ENCODE measurements at places on chromosomes 12 and 14.
A peak's percentile ranks its signal among the peaks of the same experiment; 100 is the strongest.

GRCh38 chr12:111439657-111440151, 34.0 kb downstream of the SH2B3 start:
- no peak for DNase-seq

DNA sequence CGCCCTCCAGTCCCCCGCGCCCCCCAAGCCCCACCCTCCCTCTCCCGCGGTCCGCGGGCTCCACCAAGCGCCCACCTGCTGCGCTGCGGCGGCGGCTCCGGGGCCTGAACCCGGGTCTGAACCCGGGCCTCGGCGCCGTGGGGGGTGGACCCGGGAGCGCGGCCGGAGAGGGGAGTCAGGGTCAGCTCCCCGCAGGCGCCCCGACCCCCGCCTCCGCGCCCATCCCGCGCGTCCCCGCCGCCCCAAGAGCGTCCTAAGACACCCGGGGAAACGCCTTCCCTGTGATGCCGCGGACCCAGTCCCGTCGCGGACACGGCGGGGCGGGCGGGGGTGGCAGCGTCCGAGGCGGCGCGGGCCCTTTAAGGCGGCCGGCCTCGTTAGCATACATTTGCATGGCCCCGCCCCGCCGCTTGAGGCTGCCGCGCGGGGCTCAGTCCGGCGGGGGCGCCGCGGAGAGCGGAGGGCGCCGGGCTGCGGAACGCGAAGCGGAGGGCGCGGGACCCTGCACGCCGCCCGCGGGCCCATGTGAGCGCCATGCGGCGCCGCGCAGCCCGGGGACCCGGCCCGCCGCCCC, at the start of gene MMP17:
MMP17 (plus strand) TSS at position 433 of the 574 bp plus-strand sequence; CDS start at position 535, 102 bp downstream.
- peak; percentile 21 for DNase-seq

- DNase-seq = no peak
Observed at GRCh38 chr12:132190012-132190755, 45.9 kb downstream of the NOC4L start.

- DNase-seq = no peak
Observed at GRCh38 chr14:62491146-62491545, 554.1 kb downstream of the KCNH5 start.

- peak; percentile 36 for DNase-seq
Observed at GRCh38 chr12:80936642-80937390, 918 bp downstream of the LIN7A start.

- no peak for DNase-seq
Observed at GRCh38 chr12:124495194-124495983, 72.0 kb downstream of the NCOR2 start.

- DNase-seq = no peak
Observed at GRCh38 chr12:50745861-50746260, 18.0 kb upstream of the ATF1 start.

- DNase-seq = peak; percentile 72
Observed at GRCh38 chr14:72822946-72823611, 70.8 kb downstream of the DPF3 start.

GRCh38 chr12:92471551-92471950, 231.2 kb upstream of the PLEKHG7 start:
- no peak for DNase-seq

DNA sequence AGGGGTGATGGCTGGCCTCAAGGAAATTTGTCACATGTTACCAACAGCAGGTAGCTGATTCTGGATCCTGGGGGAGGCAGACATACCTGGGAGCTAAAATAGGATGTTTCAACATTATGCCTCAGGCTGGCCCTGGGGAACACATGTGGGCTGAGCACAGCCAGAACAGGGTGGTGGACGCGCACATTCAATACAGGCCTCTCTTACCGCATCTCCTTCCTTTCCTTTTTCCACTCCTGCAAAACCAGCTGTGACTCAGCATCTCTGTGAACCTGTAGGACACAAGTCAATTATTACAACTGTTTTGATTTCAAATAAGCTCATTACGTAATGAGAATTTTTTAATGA, 61.0 kb downstream of the NT5DC3 start:
- peak; percentile 82 for DNase-seq

DNA sequence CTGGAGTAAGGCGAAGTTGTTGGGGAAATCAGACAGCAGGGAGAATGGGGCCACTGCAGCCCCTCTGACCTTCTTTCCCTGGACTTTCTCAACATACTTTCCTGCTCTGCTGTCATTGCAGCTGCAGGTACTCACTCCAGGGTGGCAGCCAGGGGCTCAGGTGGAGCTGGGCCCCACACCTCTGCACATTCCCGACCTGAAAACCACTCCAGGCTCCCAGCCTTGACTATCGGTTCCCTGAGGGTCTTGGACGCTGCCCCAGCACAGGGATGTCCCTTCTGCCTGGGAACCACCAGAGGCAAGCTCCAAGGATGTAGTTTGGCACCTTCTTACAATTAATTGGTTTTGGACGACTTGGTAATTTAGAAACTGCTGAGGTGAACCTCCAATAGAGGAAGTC, 24.8 kb upstream of the CAPRIN2 start:
- no peak for DNase-seq

DNA sequence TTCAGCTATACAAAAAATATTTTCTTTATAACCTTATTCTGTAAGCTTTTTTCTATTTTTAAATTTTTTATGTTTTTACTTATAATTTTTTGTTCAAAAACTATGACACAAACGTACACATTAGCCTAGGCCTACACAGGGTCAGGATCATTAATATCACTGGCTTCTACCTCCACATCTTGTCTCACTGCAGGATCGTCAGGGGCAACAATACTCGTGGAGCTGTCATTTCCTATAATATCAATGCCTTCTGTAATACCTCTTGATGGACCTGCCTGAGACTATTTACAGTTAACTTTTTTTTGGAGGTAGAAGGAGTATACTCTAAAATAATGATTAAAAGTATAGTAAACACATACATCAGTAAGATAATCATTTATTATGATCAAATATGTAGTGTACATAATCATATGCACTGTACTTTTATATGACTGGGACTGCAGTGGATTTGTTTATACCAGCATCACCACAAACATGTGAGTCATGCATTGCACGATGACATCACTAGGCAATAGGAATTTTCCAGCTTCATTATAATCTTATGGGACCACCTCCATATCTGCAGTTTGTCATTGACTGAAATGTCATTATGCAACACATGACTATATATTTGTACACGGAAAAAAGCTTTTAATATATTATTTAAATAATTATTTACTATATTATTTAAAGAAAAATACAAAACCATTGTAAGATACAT, 18.5 kb upstream of the PMCH start:
- DNase-seq = peak; percentile 82

GRCh38 chr14:75439989-75440388, 12.2 kb downstream of the JDP2 start:
- DNase-seq = no peak

GRCh38 chr14:30903285-30904124, 29.1 kb downstream of the COCH start:
- no peak for DNase-seq

DNA sequence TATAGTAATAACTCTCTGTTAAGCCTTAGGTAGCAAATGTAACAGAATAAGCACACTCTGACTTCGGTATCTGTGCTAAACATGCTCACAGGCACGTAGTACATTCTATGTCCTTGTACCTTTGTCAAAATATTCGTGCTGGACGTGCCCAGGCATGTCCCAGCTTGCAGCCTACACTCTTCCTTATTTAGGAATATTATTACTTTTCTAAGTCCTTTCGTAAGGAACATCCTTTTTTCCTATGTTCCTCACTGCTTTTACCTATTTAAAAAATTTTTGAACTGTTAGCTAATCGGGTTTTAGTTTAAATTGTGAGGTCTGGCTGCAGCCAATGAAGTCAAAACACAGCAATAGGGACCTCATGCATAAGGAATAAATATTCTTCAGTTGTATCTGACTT, 24.1 kb upstream of the UBC start:
- no peak for DNase-seq

- DNase-seq = no peak
Observed at GRCh38 chr12:18261906-18262305, 588 bp downstream of the PIK3C2G start.

- DNase-seq = no peak
Observed at GRCh38 chr12:30962047-30962446, 35.5 kb downstream of the TSPAN11 start.

GRCh38 chr12:77947746-77948145, 117.1 kb downstream of the NAV3 start:
- DNase-seq = no peak

DNA sequence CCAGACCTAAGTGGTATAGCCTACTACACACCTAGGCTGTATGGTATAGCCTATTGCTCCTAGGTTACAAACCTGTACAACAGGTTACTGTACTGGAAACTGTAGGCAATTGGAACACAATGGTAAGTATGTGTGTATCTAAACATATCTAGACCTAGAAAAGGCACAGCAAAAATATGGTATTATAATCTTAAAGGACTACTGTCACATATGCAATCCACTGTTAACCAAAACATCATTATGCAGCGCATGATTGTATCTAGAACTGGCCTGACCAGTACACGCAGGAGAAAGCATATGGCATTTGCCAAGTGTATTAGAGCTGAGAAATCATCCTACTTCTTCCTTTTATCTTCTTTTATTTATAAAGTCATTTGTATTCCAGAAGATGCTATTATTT, 75.5 kb downstream of the SLC8A3 start:
- DNase-seq = no peak

DNA sequence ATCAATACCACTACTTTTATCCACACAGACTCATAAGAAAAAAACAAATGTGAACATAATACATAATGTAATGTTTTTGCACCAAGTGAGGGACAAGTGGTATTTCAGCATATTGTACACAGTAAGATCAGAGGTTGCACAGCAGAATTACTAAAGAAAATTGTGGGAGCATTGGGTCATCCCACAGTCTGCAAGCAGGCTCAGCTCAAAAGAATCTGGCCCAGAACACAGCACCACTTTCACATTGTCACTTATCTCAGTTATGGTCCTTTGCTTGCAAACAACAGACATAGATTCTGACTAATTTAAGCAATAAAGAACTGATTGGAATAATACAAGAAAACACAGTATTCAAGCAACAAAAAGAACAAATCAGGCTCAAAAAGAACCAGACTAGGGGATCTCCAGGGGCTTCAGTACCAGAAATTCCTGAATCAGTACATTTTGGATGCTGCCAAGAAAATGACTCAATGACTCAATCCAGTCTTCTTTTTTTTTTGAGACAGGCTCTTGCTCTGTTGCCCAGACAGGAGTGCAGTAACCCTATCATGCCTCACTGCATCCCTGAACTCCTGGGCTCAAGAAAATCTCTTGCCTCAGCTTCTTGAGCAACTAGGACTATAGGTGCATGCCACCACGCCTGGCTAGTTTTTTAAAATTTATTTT, 42.9 kb upstream of the EEA1 start:
- peak; percentile 91 for DNase-seq

GRCh38 chr12:19435831-19436497, 3.3 kb upstream of the AEBP2 start:
- DNase-seq = no peak

GRCh38 chr12:15979096-15980092, 68.3 kb downstream of the DERA start:
- DNase-seq = peak; percentile 89

DNA sequence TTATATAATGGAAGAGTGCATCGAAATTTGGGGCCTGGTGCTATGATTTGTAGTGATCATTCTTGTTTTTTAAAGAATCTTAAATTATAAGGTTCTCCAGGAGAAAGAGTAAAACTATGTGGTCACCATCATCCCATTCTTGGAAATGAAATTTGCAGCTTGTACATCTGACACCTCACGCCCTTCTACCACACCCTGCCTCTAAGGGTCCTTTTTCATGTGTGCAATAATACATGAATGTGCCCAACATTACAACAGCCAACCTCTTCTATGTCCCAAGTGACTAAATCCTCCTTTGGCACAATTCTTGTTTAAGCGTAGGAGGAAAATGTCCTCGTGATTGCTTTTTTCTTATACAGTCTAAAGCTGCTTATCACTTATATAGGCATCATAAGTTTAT, 636.5 kb upstream of the NOVA1 start:
- DNase-seq = no peak

DNA sequence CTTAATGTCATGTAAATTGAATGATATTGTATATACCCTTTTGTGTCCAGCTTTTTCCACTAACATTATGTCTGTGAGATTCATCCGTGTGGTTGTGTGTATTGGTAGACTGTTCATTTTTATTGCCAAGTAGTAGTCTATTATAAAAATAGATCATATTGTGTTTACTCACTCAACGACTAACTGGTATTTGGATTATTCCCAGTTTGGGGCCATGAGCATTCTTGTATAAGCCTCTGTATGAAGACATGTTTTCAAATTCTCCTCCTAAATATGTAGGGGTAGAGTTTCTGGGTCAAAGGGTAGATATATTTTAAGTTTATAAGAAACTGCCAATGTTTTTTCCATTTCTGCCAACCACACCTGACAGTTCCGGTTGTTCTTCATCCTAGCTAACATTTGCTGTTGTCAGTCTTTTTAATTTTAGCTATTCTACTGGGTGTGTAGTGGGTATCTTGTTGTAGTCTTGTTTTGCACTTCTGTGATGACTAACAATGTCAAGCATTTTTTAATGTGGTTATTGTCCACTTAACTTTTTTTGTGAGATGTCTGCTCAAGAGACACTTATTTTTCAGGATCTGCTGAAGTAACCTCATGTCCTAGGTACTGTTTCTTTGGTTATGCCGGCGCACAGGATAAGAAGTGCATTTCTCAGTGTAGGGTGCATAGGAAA, 93.2 kb downstream of the DACT1 start:
- peak; percentile 53 for DNase-seq

- no peak for DNase-seq
Observed at GRCh38 chr12:5612556-5613410, 180.9 kb downstream of the NTF3 start.

- DNase-seq = no peak
Observed at GRCh38 chr12:98149270-98149669, 366.1 kb upstream of the TMPO start.

DNA sequence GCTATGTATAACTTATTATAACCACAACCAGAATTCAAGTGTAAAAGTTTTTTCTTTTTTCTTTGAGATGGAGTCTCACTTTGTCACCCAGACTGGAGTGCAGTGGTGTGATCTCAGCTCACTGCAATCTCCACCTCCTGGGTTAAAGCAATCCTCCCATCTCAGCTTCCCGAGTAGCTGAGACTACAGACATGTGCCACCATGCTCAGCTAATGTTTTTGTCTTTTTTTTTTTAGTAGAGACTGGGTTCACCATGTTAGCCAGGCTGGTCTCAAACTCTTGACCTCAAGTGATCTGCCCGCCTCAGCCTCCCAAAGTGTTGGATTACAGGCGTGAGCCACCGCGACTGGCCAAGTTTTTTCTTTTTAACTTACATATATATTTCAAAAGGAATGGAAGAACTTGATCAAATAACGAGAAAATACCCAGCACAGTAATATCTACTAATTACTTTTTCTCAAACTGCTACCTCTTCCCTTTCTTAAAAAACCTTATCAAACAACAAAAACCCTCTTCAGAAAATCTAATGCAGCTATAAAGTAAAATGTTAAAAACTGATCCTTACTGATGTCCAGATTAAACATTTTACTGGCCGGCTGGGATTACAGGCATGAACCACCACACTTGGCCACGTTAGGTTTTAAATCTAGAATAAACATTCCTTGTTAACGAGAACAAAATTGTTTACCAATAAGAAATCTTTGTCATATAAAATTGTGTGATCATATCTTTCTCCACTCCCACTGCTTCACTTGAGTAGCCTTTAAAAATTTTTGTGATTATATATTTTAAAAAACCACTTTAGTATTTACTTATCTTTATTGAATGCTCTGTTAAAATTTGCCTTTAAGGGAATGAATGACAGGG, 41.3 kb upstream of the WDR89 start:
- no peak for DNase-seq

- DNase-seq = peak; percentile 74
Observed at GRCh38 chr12:120971299-120972180, 6.8 kb upstream of the HNF1A start.

- DNase-seq = no peak
Observed at GRCh38 chr14:100142073-100143040, 17.1 kb downstream of the DEGS2 start.

GRCh38 chr14:80942191-80942600, 658 bp upstream of the CEP128 start:
- no peak for DNase-seq
